ENCODE measurements at places on chromosomes 6 and 20.

DNA sequence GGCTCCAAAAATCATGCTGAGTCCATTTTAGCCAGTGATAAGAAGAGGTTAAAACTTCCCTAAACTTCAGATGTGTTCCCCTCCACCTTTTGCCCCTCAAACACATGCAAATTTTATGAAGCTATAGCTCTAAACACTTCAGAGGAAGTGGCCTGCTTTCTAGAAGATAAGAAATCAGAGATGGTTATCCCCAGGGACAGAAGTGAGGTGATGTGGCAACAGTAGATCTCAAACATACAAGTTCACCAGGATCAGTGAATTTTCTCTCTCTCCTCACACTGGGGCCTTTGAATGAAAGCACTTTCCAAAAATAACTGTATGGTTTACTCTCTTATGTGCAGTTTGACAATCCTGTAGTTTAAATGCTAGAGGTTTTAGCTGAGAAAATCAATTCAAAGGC is 332.0 kb downstream of the BTBD9 start:
- no peak for DNase-seq

DNA sequence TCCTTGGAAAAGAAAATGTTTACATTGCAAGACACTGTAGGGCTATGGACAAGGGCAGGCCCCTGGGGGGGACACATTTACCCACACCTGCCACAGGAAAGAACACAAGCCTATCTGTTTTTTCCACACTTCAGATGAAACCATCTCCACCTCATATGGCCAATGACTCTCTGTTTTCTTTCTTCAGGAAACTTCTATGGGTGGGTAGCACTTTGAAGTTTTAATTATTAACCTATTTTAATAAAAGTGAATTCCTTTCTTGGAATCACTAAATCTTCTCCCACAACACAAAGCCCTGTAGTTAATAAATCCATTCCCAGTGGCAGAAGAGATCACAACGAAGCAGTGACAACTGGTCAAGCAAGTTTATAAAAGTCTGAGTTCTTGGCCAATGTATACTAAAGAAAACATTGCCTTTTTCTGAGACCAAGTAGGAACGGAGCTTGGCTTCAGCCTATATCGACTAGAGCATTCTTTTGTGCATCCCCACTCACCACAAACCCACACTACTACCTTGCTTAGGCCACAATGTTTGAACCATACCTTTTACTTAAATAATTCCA is 125.1 kb upstream of the CARMIL1 start:
- no peak for DNase-seq

GRCh38 chr20:44810391-44811149 is at the start of gene RIMS4:
TSS of gene RIMS4 (minus strand) at chr20:44810546. CDS start at chr20:44810271, 275 bp downstream.
- no peak for DNase-seq

DNA sequence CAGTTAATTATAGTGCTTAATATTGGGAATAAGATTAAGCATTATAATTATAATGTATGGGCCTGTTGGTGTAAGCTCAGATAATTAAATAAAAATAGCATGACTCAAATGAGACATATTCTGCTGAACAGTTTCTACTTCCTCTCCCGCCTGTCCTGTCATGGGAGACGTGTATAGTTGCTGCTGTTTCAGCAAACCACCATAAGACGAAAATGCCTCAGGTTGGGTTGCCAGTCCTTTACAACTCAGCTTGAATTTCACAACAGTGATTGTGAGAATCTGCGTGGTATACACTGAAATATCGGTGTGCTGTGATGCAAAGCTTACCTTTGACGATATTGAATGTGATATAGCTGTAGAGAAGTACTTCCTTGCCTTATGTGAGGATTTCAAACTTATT is 99.5 kb downstream of the POPDC3 start:
- no peak for DNase-seq

DNA sequence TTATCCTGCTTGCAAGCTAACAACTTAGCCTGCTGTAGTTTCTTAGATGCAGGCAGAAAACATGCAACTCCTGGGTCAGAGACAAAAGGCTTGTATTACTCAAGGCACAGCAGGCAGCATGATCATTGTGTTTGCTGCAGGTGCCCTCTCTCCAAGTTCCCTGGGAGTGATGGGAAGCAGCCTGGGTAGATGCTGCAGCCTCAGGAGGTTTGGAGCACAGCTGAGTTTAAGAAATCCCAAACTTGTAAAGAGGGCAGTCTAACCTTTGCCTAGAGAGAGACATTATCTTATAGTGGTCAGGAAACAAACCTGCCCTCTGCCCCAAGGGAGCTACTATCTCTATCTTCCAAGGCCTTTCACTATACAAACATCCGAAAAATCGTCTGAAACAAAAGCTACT is 61.1 kb downstream of the PFDN4 start:
- DNase-seq: no peak
